Trophoblast cell (in vitro differentiated cells and primary cell): ENCODE measurements at places on chromosomes 13 and 19.

- H3K4me1 ChIP-seq: no peaks in the 10 kb centered on the region
- H3K4me3 ChIP-seq: no peak within 1 kb of the TSS
- H3K36me3 ChIP-seq: no peaks in the 10 kb centered on the region
- H3K27me3 ChIP-seq: no peaks in the 10 kb centered on the region
- no peak within 1 kb of the TSS for H3K27ac ChIP-seq
These were observed at the start of gene NANOS2 for GRCh38 chr19:45913874-45914830. Gene NANOS2, minus strand, starts transcription at chr19:45914778. Its CDS starts 85 bp downstream, at chr19:45914693.

DNA sequence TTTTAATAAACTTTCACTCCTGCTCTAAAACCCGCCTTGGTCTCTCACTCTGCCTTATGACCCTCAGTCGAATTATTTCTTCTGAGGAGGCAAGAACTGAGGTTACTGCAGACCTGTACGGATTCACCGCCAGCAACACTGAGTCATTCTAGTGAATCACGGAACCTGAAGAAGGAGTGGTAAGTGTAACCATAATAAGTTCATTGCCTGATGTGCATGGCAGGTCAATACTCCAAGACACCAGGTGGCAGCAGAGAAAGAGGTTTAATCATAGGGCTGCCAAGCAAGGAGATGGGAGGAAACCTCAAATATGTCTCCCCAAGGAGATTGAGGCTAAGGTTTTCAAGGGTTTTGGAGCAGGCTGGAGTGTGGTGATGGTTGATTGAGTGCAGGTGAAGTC is 204.3 kb upstream of the IPO5 start:
- H3K4me1 ChIP-seq: no peaks in the 10 kb centered on the region
- H3K27me3 ChIP-seq: no peaks in the 10 kb centered on the region
- no peak overlapping the region for H3K4me3 ChIP-seq
- no peaks in the 10 kb centered on the region for H3K36me3 ChIP-seq
- peak; percentile 52 for DNase-seq

DNA sequence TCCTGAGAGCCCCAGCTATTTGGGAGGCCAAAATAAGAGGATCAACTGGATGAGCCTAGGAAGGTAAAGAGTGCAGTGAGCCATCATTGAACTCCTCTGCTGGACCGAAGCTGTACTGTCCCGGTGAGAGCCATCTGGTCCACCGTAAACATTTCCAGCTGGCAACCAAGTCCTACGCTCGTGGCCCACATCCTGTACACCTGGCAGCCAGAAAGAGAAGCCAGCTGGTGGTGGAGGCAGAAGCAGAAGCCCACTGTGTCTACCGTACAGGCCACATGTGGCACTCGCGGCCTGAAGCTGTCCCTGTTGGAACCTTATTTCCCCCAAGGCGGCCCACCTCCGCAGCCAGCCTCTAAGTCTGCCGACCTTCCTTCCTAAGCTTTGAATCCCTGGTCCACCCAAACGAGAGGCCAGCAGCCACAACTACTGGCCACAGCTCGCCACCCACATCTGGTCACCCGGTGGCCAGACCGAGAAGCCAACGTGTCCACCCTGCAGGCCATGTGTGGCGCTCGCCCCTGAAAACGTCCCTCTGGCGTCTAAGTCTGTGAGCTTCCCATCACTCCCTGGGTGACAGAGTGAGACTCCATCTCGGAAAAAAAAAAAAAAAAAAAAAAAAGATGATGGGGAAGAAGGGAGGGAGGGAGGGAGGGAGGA is 14.2 kb upstream of the ZNF91 start:
- H3K4me1 ChIP-seq: no peaks in the 10 kb centered on the region
- no peak overlapping the region for H3K27ac ChIP-seq
- no peaks in the 10 kb centered on the region for H3K27me3 ChIP-seq
- peak overlapping the region; percentile 4 for H3K4me3 ChIP-seq

DNA sequence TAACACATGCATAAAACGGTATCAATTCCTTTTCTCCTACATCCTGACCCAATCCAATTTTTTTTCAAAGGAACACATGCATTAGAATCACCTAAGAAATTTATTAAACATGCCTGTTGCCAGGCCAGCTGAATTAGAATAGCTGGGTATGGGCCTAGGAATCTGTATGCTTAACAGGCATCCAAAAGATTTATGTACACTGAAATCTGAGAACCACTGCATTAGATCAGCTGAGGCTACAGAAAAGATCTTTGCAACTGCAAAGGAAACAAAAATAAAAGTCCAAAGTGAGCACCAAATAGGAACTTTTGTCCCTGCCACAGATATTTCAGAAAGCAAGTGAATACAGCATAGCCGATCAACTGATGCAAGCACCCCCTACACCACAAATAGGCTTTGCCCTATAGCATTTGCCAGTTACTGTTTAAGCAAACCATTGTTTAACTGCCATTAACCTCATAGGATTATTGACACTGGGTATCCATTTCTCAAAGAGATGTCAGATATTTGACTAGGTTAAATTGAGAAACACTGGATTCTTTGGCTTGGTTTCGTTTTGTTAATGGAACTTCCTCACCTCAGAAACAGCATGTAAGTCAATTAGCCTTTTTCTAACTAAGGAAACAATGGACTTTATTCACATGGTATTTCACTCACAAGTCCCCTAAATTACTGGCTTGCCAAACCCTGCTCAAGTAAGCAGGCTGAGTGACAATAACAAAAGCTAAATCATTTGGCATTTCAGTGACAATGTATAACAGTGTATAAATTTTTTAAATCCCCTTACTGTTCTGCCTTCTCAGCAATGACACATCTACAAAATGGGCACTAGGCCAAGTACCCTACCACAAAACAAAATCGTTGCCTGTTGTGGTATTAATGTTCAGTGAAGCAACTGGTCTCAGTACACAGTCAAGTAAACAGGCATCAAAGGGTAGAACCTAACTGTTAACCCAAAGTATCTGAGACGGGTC is 67.8 kb downstream of the SUCLA2 start:
- no peak overlapping the region for H3K4me3 ChIP-seq
- H3K4me1 ChIP-seq: no peaks in the 10 kb centered on the region
- H3K36me3 ChIP-seq: peaks cover 2% of the 10 kb centered on the region
- no peak overlapping the region for H3K27ac ChIP-seq

- H3K36me3 ChIP-seq: no peaks in the 10 kb centered on the region
- no peaks in the 10 kb centered on the region for H3K27me3 ChIP-seq
- H3K4me1 ChIP-seq: no peaks in the 10 kb centered on the region
- H3K27ac ChIP-seq: no peak overlapping the region
These were observed 283.1 kb downstream of the MTUS2 start for GRCh38 chr13:29103065-29103800.

- H3K4me1 ChIP-seq: no peaks in the 10 kb centered on the region
- H3K4me3 ChIP-seq: no peak overlapping the region
These were observed 52.8 kb downstream of the THSD1 start for GRCh38 chr13:52353193-52353592.

- no peaks in the 10 kb centered on the region for H3K4me1 ChIP-seq
- DNase-seq: no peak
- H3K4me3 ChIP-seq: no peak overlapping the region
These were observed 7.4 kb upstream of the CEBPG start for GRCh38 chr19:33366127-33366526.

- H3K27me3 ChIP-seq: no peaks in the 10 kb centered on the region
- H3K4me1 ChIP-seq: no peaks in the 10 kb centered on the region
- no peak overlapping the region for H3K27ac ChIP-seq
- no peaks in the 10 kb centered on the region for H3K36me3 ChIP-seq
- no peak overlapping the region for H3K4me3 ChIP-seq
- DNase-seq: no peak
These were observed 297.5 kb downstream of the ENOX1 start for GRCh38 chr13:43489233-43489632.

DNA sequence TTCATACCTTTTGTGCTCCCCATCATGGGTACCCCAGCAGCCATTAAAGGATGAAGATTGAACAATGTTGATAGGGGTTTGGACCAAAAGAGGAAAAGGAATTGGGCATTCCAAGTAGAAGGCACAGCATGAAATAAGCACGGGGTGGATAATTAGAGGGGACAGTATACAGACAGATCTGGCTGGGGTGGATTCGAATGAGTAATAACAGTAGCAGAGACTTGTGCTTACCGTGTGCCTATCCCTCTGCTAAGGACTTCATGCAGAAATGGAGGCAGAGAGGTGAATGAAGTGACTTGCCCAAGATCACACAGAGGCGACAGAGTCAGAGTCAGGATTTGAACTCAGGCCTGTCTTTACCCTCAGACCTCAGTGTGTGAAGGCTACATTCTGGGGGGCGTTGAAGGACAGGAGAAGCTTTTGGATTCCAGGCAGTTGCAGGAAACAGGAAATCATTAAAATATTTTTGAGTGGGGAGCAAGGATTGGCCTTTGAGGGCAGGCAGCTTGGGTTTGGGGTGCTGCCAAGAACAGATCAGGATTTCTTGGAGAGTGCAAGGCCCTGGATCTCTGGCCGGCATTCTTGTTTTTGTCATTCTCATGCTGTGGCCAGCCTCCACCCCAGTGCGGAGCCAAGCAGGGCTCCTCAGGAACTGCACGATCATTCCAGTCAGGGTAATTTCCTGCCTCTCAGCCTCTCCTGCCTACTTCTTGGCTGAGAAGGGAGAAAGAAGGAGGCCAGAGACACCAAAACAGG is 18.7 kb downstream of the PAF1 start:
- H3K27me3 ChIP-seq: no peaks in the 10 kb centered on the region
- peaks cover 54% of the 10 kb centered on the region for H3K36me3 ChIP-seq
- no peak overlapping the region for H3K27ac ChIP-seq
- H3K4me3 ChIP-seq: no peak overlapping the region

DNA sequence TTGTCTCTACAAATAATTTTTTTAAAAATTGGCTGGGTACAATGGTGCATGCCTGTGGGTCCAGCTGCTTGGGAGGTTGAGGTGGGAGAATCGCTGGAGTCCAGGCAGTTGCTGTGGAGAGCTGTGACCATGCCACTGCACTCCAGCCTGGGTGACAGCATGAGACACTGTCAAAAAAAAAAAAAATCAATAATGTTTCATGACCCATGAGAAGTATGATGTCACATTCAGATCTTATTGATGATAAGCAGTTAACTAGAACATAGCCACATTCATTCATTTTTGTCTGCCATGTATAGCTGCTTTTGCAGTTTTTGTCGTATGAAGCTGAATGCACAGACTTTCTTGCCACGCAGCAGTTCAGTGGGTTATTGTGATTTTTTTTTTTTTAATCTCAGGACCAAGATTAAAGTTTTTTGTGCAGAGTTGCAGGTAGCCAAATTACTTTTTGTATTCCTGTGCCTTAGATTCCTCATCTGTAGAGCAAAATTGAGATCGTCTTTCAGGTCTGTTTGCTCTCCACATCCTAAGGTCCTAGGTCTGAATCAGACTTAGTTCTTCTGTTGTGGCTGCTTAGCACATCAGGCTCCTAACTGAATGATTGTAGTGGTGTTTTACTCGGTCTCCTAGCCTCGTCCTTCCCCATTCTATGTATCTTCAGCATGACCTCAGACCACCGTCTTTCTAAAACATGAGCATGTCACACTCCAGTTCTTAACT is 145.2 kb downstream of the GGACT start:
- H3K27ac ChIP-seq: no peak overlapping the region
- no peak overlapping the region for H3K4me3 ChIP-seq
- DNase-seq: no peak
- H3K27me3 ChIP-seq: no peaks in the 10 kb centered on the region

- no peaks in the 10 kb centered on the region for H3K27me3 ChIP-seq
- no peak overlapping the region for H3K27ac ChIP-seq
- H3K4me3 ChIP-seq: no peak overlapping the region
- H3K36me3 ChIP-seq: peaks cover 80% of the 10 kb centered on the region
These were observed 32.1 kb downstream of the PPP2R1A start for GRCh38 chr19:52221831-52222375.

DNA sequence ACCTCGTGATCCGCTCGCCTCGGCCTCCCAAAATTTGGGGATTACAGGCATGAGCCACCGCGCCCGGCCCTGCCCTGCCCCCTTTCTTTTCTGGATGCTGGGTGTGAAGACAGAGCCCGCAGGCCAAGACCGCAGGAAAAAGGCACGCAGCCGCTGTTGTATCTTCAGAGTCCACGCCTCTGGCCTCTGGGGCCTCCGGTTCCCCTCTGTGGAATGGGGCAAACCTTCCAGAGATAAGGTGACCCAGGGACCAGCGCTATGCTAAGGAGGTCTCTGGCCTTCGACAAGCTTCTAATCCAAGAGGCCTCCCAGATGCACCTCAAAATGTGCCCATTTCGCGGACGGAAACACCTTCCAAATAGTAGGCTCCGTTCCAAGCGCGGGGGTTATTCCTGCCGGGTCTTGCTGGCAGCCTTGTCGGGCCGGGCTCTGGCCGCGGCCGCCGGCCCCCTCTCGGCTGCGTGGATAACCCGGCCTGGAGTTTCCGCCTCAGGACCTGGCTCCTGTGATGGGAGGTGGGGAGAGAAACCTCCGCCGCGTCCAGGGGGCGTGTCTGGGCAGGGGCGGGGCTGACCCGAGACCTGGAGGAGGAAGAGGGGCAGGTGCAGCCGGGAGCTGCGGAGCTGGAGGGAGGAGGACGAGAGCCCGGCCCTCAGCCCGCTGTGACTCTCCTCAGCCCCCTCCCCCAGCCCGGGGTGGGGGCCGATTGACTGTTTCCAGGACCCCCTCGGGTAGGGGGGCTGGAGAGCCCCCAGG is 13.1 kb downstream of the TJP3 start:
- peak overlapping the region; percentile 60 for H3K4me3 ChIP-seq
- peaks cover 20% of the 10 kb centered on the region for H3K4me1 ChIP-seq
- H3K36me3 ChIP-seq: no peaks in the 10 kb centered on the region
- H3K27ac ChIP-seq: no peak overlapping the region
- DNase-seq: peak; percentile 98

DNA sequence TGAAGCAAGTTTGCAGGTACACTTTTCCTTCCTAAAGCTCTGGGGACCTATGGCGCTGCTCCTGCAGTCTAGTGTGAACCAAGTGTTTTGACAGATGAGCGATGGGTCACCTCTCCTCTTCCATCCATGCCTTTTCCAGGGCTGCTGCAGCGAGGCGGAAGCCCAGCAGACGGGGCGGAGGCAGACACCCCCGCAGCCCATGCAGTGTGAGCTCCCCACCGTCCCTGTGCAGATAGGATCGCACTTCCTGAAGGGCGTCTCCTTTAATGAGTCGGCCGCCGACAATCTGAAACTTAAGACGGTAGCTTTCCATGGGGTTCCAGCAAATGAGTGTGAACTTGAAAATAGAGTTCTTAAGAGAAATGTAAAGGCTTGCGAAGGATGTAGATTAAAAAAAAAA is 37.1 kb upstream of the GPI start:
- DNase-seq: no peak
- no peak overlapping the region for H3K27ac ChIP-seq
- no peaks in the 10 kb centered on the region for H3K27me3 ChIP-seq
- H3K36me3 ChIP-seq: peaks cover 30% of the 10 kb centered on the region
- H3K4me1 ChIP-seq: peaks cover 7% of the 10 kb centered on the region

DNA sequence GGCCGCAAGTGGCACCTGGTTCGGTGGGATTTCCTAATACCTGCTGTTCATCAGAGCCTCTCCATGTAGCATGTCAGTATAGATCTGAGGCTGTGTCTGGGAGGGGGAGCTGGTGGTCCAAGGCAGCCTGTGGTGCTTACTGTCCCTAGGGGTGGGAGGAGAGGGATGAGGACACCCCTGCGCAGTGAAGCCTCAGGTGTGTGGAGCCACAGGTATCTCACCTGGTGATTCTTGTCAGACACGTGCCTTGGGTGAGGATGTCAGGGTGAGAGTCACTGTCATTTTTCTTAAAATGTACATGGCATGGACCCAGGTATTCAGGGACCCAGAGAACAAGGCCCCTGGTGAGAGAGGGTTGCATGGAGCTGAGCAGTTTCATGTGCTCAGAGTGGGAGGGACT is 11.7 kb downstream of the CEACAM4 start:
- no peaks in the 10 kb centered on the region for H3K4me1 ChIP-seq
- H3K27ac ChIP-seq: no peak overlapping the region
- no peak for DNase-seq
- no peak overlapping the region for H3K4me3 ChIP-seq

- H3K4me3 ChIP-seq: no peak overlapping the region
- DNase-seq: no peak
- no peaks in the 10 kb centered on the region for H3K27me3 ChIP-seq
- no peaks in the 10 kb centered on the region for H3K36me3 ChIP-seq
- no peaks in the 10 kb centered on the region for H3K4me1 ChIP-seq
These were observed 104.2 kb downstream of the HSPH1 start for GRCh38 chr13:31057403-31058033.
